ENCODE measurements at places on chromosomes 11 and 22. TPM values are rescaled to one million over a fixed set of nuclear protein-coding genes. Genes with fewer than 3 reads are reported as not detected.

- DNase-seq, result no peak
These were observed 59.7 kb upstream of the BARX2 start for GRCh38 chr11:129315781-129316579.

- DNase-seq, result no peak
These were observed 15.9 kb downstream of the TRIM29 start for GRCh38 chr11:120121914-120122473.

- DNase-seq, result no peak
These were observed 1.6 kb downstream of the CECR2 start for GRCh38 chr22:17370766-17371432.

GRCh38 chr11:2444821-2445745 is at the start of gene KCNQ1:
TSS of gene KCNQ1 (plus strand) at chr11:2445008. CDS start at chr11:2445099, 91 bp downstream.
- no peak for DNase-seq

UBQLNL gene
- 0.36 TPM for total RNA-seq

ENTHD1 gene
- not detected for total RNA-seq

CEND1 gene
- total RNA-seq, result 1.2 TPM

OR51E2 gene
- total RNA-seq, result not detected

GGA1 gene
- total RNA-seq, result 12.0 TPM

CTSW gene
- total RNA-seq, result not detected

ABTB2 gene
- 1.7 TPM for total RNA-seq

CACNA1I gene
- total RNA-seq, result 0.08 TPM
